ENCODE measurements at places on chromosomes 16 and 17.

DNA sequence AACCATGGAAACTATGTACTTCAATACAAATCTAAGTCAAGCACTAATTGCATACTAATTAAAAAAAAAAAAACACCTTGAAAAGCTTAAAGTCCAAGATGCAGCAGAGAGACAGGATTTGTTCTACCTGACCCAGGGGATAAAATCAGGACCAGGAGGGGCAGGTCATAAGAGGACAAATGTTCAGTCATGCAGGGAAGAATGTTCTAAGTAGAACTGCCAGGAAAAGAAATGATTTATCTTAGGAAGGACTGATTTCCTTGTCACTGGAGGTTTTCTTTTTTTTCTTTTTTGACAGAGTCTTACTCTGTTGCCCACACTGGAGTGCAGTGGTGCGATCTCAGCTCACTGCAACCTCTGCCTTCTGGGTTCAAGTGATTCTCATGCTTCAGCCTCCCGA is 9.1 kb upstream of the GHDC start:
- no peak for DNase-seq

DNA sequence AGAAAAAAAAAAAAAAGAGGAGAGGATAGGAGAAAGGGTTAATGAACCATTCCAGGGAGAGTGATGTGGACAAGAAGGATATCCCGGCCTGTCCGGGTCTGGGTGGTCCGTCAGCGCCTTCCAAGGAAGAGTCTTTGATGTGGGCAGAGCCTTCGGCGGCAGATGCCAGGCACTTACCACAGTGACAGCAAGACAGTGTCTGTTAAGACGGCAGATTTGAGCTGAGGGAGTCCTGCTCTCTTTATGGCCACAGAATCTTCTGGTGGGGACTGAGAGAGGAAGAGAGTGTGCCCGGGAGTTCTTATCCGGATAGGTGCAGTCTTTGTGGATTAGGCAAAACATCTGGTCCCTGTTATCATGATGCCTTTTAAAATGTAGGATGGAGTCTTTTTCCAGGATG is 95.2 kb downstream of the ZDHHC7 start:
- DNase-seq, result no peak

- no peak for DNase-seq
These were observed 33.6 kb upstream of the ANKFY1 start for GRCh38 chr17:4297351-4297750.

GRCh38 chr17:76368545-76368944 is 14.8 kb upstream of the PRPSAP1 start:
- no peak for DNase-seq

DNA sequence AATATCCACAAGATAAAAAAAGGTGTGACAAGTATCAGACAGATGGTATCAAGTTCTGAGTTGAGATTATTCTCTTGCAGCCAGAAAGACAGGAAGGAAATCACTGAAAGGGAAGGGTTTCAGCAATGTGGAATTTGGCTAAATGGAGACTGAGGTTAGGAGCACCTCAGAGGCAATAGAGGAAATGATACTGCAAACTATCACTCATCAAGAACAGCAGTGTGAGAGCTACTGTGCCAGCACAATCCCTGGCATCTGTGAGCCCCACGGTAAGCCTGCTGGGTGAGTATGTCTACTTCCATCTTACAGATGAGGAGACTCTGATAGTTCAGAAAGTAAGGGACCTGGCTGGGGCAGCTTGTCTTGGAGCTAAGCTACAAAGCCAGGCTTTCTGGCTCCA is 162.0 kb downstream of the SALL1 start:
- no peak for DNase-seq

- DNase-seq, result no peak
These were observed 163.0 kb downstream of the ABCA8 start for GRCh38 chr17:68792042-68792685.

DNA sequence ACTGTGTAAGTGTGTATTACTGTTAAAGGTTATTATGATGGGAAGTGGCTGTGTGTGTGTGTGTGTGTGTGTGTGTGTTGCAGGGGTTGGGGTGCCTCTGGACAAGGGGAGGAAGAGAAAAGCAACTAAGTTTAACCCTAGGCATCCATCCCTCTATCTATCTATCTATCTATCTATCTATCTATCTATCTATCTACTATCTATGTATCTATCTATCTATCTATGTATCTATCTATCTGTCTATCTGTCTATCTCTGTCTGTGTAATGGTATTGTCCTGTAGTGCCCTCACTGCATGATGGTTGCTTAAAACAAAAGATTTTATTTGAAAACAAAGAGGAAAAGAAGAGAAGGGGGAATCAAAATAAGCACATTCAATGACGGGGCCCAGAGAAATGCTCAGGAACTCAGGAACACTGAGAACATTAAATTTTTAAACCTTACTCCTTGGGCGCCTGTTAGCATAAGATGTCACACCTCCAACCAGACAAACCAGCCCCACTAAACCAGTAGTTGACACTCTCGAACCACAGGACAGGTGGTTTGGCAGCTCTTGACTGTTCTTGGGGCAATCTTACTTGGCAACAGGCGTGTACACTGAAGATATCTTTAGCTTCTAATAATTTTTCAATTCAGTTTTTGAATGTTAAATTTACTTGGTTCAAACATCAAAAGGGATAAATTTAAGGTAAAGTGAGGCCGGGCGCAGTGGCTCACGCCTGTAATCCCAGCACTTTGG is 5.1 kb upstream of the RPL26 start:
- peak; percentile 14 for DNase-seq

- no peak for DNase-seq
These were observed 6.2 kb upstream of the CD300LG start for GRCh38 chr17:43840814-43841213.

DNA sequence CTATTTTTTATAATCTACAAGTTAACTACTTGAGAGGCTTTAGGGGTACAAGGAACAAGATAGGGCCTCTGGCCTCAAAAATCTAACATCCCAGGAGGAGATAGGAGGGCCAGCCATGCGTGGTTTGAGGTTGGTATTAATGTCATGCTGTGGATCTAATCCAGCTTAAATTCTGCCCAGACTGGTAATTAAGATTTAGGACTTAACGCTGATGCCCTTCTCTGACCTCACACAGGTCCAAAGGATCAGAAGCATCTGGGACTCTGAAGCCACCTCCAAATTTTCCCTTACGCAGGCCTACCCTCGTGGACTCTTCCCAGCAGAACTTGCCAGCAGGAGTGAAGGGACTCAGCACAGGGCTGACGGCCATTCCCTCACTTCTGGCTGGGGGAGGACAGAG is 15.1 kb downstream of the SLC6A4 start:
- no peak for DNase-seq

- DNase-seq, result no peak
These were observed 139.6 kb downstream of the CDK5R1 start for GRCh38 chr17:32626379-32626791.

GRCh38 chr16:49726155-49726554 is 129.8 kb downstream of the ZNF423 start:
- DNase-seq, result no peak
